Caco-2 (cell line): ENCODE measurements at places on chromosomes 1 and 21. TPM values are rescaled to one million over a fixed set of nuclear protein-coding genes. Genes with fewer than 3 reads are reported as not detected.
A peak's percentile ranks its signal among the peaks of the same experiment; 100 is the strongest.

Gene SAMD13
- total RNA-seq = 0.53 and 0.59 TPM in 2 replicates

Gene PTAFR
- total RNA-seq = 0.12 and 0.32 TPM in 2 replicates

DNA sequence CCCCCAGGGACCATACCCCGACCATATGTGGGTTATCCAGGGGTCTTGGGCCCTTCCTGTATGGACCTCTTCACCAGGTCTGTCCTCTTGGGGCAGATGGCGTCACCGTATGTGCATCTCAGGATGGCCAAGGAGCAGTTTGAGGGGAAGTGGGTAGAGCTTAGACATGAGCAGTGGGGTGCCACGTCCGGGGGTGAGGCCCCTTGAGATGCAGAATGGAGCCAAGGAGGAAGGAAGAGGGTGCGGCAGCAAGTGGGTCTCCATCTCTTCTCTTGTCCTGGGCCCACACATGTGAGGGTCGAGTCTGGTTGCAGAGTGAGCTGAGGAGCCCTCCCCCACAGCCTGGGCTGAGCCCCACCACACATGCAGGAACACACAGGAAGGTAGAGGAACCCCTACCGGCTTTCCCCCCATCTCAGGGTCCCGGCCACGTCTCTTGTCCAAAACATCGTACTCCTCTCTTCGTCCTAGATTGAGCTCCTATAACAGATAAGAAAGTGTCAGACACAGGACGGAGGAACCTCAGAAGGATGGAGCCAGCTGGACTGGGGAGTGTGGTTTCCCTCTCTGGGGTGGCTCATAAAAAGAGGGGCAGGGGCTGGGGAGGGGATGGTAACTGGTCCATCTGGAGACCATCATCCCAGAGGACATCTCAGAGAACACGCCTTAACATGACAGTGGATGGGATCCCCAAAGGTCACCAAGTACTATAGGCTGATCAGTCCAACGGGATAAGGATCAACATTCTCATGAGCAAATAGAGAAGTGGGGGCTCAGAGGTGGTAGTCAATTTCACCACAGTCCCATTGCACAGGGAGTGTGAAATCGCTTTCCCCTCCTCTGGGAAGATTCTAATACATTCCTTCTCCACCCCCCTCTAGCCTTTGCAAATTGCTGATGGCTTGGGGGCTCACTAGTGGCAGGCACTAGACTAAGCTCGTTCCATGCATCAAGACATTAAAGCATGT lies 79.9 kb downstream of the CD247 start:
- no peak for DNase-seq

DNA sequence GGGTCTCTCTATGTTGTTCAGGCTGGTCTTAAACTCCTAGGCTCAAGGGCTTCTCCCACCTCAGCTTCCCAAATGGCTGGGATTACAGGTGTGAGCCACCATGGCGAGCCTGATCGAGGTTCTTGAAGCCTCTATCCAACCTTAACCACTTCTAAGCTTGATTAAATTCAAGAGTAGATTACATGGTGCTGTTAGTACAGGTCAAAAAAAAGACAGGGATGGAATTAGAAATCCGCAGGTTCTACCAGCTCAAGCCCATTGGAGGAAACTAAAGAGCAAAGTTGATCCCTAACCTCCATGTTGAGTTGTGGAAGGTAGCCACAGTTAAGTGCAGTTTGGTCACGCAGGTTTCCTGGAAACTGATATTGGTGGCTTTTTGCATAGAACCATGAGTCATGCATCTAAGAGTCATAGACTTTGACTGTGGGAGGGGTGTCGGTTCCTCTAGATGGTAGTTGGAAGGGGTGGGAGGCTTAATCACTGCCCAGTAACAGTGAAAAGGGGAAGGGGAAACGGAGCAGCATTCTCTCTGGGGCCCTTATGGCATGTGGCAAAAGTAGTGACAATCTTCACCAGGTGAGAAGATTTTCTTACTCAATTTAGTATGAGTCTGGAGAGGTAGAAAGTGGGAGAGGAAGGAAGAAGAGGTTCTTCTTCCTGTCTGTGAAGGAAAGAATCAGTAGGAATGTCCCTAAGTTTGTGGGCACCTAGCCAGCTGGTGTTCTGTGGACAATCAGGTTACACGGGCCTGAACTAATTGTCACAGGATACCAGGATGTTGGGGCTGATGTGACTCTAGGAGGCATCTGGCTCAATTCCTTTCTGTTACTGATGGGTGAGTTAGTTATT lies 7.0 kb downstream of the CD53 start:
- no peak for DNase-seq

Gene ELAPOR1
- 0.75 and 1.6 TPM in 2 replicates for total RNA-seq

GRCh38 chr1:161068306-161069234 lies 1.1 kb downstream of the ARHGAP30 start:
- DNase-seq = no peak

GRCh38 chr1:154608397-154609270 lies 648 bp upstream of the ADAR start:
- peak; percentile 62 for DNase-seq

GRCh38 chr1:244576259-244576892 lies 76.5 kb upstream of the DESI2 start:
- DNase-seq = no peak

Gene IFT25
- 31.7 and 35.1 TPM in 2 replicates for total RNA-seq

- DNase-seq = no peak
Measured at GRCh38 chr1:225361176-225361575, 66.7 kb downstream of the LBR start.

- no peak for DNase-seq
Measured at GRCh38 chr1:236800002-236800620, 5.0 kb downstream of the MTR start.

- no peak for DNase-seq
Measured at GRCh38 chr1:192133350-192133926, 24.8 kb upstream of the RGS18 start.

DNA sequence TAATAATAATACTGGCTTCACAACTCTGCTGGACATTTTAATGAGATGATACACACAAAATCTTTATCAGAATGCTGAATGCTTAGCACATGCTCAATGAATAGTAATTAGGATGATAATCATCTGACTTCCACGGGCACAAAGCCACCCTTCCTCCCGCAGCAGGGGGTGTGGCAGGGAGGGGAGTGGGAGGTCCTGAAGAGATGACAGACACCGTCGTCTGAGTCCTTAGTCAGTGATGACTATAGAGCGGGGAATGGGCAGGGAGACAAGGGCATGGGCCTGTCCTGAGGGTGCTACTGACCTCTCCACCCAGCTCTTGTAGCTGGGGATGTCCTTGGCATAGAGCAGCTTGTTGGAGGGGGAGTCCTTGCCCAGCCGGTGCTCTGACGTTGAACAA lies 117.6 kb upstream of the CD34 start:
- no peak for DNase-seq

Gene NBPF19
- 5.1 and 5.8 TPM in 2 replicates for total RNA-seq

DNA sequence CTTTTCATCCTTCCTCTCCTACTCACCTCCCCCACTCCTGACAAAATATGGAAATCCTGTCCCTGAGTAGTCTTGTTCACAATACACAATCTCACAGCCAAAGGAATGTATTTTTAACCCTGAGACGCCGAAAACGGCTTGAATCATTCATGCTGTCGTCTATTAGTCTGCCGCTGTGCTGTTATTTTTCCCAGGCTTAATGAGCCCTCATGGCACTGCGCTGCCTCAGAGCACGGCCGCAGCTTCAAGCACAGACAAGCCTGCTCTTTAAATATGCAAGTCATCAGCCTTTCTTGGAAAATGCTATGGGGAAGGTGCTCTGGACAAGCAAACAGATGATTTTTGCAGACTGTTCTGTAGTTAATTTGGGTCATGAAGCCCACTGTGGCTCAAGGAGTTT lies 302.7 kb downstream of the DISC1 start:
- no peak for DNase-seq

DNA sequence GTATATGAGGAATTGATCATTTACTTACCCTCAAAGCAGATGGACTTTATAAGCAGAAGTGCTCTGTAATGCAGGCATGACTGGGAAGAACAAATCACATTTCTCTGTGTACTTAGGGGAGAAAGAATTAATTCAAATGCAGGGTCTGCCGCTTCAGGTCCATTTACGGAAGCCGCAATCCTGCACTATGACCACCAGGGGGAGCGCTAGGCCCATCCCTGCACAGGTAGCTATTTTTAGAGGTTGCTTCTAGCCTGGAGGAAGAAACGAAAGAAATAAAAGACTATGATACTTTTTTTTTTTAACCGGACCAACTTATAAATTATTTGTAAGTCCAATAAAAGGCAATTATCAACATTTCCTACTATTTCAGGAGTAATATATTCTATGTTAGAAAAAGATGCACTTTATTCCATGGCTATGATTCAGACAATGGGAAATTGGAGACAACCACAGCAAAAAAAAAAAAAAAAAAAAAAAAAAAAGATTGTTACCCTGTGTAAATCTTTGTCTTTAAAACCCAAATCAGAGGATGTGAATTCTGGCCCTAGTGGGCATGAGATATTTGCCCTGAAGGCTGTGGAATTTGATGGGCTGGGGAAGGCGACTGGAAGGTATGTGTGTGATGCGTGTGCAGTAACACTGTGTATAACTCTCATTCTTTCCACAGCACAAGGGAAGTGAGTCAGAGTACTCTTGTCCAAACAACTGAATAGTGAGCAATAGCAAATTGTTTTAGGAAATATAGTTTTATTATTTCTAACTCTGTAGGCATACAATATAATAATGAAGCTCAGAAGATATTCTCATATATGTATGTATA lies 12.9 kb upstream of the FYB2 start:
- DNase-seq = peak; percentile 61

DNA sequence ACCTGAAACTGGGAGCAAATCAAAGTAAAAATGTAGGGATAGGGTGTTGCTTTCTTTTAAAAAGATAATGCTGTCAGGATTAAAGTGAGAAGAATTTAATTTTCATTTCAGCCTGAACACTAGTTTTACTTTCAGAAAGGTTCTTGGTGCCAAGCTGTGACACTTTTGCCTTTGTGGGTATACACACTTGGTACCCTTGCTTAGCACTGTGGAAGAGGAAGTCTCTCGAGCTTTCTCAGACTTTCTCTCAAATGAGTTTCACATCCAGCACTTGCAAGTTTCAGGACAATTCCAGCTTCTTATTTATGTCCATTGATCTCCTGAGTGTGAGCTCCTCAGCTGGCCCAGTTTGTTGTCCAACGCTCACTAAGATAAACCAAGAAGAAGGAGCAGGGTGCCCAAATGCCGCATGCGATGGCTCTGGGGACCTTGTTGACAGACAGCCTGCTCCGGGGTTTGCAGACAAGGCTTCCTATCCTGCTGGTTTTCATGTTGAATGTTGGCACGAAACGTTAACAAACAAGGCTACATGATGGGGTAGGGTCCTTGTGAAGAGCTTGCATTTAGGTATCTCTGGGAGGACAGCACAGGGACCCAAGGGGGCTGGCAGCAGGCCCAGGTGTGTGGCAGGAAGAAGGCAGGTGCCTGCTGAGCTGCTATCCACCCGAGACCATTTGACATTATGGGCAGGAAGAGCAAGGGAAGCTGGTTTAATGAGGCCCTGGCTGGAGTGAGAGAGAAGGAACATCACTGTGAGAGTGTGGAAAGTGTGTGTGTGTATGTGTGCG lies 79.7 kb downstream of the POFUT2 start:
- DNase-seq = no peak

DNA sequence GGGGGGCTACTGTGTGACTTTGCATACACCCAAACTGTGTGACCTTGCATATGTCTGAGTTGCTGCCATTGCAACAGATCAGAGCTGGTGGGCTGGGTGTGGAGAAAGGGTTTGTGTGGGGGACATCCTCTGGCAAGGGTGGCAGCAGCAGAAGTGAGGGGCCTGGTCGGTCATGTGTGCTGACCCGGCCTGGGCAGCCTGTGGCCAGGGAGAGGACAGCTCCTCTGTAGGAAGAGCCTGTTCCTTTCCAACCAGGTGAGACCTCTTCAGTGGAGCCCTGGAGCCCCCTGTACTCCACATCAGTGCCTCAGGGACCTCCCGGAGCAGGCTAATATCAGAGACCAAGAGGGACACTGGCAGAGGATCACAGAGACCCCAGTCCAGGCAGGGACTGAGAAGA lies 8.3 kb downstream of the PCSK9 start:
- no peak for DNase-seq

Gene DMRTA2
- total RNA-seq = 3.1 and 3.4 TPM in 2 replicates

DNA sequence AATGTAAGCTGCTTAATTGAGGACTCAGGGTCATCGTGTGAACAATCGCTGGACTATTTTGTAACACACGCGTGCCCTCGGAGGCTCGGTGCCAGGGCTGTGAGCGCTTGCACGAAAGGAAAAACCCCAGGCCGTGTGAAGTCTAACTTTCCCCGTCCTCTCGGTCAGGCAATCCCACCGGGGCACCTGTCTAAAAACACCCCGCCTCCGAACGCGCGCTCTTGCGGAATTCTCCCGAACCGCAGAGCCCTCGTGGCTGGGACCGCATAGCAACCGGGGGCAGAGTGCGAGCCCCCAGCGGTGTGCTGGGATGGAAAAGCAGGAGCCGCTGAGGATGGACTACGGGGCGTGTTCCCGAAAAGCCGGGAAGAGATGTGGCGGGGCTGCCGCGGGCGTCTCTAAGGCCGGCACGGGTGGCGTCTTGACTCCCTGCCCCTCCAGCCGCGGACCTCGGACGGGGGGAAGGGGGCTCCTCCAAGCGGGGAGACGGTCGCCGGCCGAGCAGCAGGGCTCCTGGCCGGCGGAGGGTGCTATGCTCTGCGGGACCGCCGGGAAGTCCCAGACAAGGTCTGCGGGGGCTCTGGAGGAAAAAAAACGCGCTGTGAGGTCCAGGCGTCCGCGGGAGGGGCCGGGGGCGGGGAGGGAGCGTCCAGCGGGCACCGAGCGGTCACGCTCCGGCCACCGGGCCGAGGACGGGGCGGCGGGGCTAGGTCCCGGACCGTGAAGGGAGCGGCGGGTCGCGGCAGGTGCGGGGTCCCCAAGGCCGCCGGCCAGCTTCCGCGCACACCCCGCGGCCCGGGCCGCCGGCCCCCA lies 936 bp downstream of the ZBTB21 start:
- DNase-seq = peak; percentile 70

Gene SERINC2
- 29.5 and 30.0 TPM in 2 replicates for total RNA-seq

DNA sequence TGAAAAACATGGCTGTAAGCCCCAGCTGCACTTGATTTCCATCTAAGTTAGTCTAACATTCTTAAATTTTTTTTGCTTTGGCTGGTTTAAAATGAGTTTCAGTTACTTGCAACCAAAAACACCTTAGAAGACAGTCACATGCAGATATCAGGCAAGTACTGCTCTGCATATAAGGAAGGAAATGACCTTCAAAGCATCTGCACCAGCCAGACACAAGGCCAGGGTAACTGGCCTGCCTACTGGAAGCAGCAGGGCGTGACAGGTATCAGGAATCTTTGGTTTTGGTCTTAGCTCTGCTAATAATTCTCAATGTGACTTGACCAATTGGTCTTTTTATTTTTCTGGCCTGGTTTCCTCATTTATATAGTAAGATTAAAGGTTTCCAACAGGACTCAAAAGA lies 33.5 kb downstream of the SCYL3 start:
- DNase-seq = no peak
